MG63 (cell line): ENCODE measurements at places on chromosomes 16 and 17. TPM values are rescaled to one million over a fixed set of nuclear protein-coding genes. Genes with fewer than 3 reads are reported as not detected.

- no peak for DNase-seq
Observed at GRCh38 chr16:66601471-66601870, 3.0 kb upstream of the CMTM3 start.

DNA sequence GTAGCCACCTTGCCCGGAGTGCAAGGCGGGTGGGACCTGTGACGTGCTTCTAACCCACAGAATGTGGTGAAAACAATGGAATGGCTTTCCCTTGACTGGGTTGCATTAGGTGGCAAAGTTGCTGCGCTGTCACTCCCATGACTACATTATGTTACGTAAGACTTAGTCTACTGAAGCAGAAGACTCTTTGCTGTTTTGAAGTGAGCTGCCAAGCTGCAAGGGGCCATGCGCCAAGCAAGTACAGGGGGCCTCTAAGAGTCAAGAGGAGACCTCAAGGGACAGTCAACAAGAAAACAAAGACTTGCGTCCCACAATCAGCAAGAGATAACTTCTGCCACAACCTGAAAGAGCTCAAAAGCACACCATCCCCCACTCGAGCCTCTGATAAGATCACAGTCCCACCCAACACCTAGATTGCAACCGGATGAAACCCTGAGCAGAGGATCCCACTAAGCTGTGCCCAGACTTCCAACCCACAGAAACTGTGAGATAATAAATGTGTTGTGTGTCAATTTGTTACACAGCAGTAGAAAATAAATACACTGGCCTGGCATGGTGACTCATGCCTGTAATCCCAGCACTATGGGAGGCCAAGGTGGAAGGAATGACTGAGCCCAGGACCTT, 16.5 kb downstream of the ANKRD11 start:
- DNase-seq: peak; percentile 48

DNA sequence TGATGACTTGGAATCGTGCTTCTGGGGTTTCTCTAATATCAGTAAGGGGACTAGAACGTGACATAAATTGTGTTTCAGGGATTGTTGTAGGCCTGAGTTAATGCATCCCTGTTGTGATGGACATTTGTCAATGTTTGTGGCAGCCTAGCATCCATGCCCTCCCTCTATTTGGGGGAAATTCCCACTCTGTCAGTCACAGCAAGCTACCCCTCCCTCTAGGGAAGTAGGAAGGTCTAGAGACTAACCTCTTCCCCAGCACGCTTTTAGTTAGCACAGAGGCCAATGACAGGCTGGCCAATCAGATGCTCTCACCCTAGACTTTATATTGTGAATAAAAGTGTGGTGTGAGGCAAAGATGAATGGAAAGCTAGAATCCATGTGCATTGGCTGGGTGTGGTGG, 32.4 kb upstream of the NF1 start:
- DNase-seq: no peak

- no peak for DNase-seq
Observed at GRCh38 chr16:75460446-75460845, 4.0 kb downstream of the TMEM170A start.

- peak; percentile 94 for DNase-seq
Observed at GRCh38 chr17:82230609-82231311, 1.9 kb downstream of the SLC16A3 start.

GRCh38 chr16:47927330-47927729, 228.5 kb downstream of the ABCC12 start:
- no peak for DNase-seq

GRCh38 chr17:77111934-77112296, 28.9 kb upstream of the SEC14L1 start:
- no peak for DNase-seq

DNA sequence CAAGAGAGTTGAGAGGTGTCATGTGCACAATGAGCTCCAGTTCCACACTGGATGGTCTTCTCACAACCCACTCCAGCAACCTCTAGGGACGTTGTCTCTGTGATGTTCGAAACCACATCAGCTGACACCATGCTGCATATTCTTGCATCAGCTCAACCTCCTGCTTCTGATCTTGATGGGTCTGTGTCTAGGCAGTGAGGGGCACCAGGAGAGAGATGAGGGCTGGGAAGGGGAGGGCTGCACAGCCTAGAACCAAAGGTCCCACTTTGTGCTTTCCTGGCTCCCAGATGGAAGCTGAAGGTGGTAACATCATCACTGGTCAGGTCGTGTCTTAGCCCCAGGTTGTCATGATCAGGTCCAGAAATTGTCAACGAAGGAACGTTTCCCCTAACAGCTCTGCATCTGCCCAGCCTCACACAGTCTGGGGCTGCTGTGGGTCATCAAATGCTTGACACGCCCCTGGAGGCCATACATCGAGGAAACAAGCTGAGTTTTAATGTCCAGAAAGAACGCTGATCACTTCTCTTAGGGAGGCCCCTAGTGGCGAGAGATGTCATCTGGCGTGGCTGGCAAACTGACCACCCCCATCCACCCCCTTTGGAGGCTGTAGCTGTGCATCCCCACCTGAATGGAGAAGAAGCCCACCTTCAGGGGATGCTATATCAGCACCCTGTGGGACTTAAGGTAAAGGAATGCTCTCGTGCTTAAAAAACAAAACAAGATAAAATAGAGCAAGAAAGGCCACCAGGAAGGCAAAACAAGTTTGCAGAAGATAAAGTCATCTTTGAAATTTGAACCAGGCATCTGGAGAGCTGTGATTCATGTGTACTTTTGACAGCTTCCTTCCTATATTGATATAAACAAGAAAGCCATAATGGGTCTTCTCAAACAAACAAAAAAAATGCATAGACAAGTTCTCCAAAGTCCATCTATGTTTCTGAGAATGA, 58.3 kb downstream of the WIPI1 start:
- peak; percentile 75 for DNase-seq

- DNase-seq: no peak
Observed at GRCh38 chr16:81608523-81609209, 164.1 kb downstream of the CMIP start.

GRCh38 chr17:80751070-80751945, 206.7 kb downstream of the RPTOR start:
- no peak for DNase-seq

DNA sequence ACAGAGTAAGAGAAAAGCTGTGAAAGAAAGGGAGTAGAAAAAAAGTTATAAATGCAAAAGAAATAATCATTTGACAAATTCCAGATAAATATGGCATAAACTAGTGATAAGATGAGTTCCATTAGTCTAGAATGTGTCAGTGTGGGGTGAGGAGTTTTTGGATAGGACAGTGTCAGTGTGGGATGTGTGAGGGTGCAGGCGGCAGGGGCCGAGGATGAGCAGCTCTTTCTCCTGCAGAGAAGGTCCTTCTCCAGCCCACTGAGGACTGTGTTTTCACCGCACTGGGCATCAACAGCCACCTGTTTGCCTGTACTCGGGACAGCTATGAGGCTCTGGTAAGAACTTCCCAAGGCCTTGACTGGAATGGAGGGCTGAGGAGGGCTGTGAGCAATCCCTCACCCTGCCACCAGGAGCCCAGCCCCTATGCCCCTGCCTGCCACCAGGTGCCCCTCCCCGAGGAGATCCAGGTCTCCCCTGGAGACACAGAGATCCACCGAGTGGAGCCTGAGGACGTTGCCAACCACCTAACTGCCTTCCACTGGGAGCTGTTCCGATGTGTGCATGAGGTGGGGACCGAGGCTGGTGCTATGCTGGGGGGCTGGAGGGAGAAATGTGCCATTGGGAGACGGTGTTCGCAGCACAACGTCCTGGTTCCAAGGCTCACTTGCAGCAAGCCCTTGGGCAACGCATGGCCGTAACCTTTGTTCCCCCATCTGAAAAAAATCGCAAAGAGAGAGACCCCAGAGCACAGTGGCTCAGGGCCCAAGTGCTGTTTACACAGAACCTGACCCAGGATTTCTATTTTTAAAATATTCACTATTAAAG, 13.1 kb downstream of the RAPGEFL1 start:
- DNase-seq: no peak

- no peak for DNase-seq
Observed at GRCh38 chr17:4467287-4467686, 31.4 kb upstream of the SPNS2 start.

- DNase-seq: peak; percentile 81
Observed at GRCh38 chr17:66507103-66507923, 204.9 kb downstream of the PRKCA start.

GRCh38 chr17:14061666-14062560, 7.4 kb upstream of the COX10 start:
- peak; percentile 81 for DNase-seq

DNA sequence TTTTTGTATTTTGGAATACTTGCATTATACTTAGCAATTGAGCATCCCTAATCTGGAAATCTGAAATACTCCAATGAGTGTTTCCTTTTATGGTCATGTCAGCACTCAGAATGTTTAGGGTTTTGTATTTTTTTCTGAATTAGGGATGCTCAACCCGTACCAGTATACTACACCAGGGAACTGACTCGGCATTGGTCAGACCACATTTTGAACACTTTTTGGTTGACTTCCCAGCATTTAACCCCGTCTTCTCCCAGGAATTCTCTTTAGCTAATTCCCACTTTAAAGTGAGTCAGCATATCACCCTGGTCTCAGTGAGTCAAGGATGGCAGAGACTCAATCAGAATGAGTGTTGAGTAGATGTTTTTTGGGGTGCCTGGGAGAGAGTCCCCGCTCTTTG, 177.9 kb downstream of the SPECC1 start:
- no peak for DNase-seq

GRCh38 chr17:27293359-27293897, 486 bp upstream of the WSB1 start:
- DNase-seq: no peak

DNA sequence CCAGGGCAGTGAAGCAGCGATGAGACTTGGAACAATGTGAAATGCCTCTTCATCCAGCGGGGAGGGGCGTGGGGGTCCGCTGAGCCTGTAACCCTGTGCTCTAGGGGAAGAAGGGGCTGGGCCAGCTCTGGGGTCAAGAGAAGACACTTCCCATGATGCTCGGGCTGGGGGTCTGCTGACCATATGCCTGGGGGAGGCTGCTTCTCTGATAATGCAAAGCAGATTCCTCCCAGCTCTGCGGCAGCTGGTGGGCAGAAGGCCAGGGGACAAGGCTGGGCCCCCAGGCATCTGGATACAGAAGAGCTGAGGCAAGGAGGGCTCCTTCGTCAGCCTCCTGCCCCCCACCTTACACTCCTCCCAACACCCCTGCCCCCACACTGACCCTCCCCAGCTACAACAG, 24.7 kb downstream of the NGFR start:
- DNase-seq: no peak

- DNase-seq: peak; percentile 70
Observed at GRCh38 chr16:72561-73548, at the start of gene RHBDF1. Gene RHBDF1 (minus strand): TSS chr16:72631. CDS start chr16:65015, 7,616 bp downstream.

DNA sequence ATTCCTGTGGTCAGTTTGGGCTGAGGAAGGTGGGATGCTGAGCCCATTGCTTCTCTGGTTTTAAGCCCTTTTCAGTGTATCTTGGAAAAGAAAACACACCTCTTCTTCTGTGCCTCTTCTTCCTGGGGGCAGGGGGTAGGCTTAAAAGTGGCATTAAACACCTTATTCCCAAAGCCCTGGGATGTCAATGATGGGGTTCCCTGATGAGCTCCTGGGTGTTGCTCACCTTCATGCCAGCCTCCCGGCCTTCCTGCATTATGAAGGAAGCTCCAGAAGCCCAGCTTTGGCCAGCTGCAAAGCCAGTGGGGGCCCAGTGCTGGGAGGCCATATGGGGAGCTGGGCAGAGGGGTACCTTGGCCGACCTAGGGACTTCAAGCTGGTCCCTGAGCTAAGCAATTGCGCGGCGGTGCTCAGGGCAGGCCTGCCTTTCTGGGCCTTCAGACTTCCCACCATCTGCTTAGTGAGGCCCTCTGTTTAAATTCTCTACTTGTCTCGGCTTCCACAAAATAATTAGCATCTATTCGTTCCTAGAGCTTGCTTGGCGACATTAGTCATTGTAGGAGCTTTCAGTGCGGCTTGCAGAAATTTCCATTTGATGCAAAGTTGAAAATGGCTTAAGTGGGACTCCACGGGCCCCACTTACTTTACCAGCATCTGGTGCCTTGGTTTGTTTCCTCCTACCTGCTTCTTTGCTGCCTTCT, 121.7 kb upstream of the NLRP1 start:
- DNase-seq: no peak

- no peak for DNase-seq
Observed at GRCh38 chr16:50099957-50100648, 34.3 kb downstream of the HEATR3 start.

- DNase-seq: no peak
Observed at GRCh38 chr17:49984776-49985175, 10.2 kb downstream of the DLX3 start.

DNA sequence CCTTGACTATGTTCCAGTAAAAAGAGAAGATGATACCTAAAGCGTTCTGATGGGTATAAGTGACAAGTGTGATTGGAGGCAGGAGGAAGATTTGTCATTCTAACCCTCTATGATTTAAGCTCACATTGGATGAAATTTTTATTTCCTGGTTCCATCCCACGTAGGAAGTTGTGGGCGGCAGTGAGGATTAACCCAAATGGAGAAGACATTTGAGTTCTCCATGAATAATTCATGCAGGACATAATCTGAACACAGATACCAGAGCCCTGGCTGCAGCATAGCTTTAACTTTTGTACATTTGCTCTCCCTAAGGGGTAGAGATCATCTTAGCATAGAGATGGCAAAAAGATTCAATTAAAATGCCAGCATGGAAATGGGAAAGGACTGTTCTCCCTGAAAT, 146.3 kb downstream of the SLC39A11 start:
- no peak for DNase-seq

- DNase-seq: peak; percentile 99
Observed at GRCh38 chr17:47239967-47240651, 13.5 kb upstream of the ITGB3 start.

- DNase-seq: no peak
Observed at GRCh38 chr17:74257311-74257710, 16.7 kb upstream of the DNAI2 start.

- no peak for DNase-seq
Observed at GRCh38 chr16:57318240-57318970, 33.9 kb upstream of the PLLP start.

DNA sequence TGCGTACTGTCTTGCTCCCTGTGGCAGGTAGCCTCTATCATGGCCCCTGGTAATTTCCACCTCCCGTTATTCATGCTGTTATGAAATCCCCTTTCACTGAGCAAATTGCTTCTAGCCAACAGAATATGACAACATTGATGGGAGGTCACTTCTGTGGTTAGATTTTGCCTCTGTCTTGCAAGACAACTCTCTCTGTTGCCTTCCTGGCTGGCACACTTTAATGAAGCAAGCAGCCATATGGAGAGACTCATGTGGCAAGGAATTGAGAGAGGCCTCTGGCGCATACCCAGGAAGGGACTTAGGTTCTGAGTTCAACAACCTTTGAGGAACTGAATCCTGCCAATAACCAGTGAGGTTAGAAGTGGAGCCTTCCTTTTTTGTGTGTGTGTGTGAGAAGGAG, 51.8 kb upstream of the GPRC5B start:
- no peak for DNase-seq

Gene TMEM107
- 17.6 and 25.6 TPM in 2 replicates for total RNA-seq

Gene C16orf74
- 4.6 and 8.7 TPM in 2 replicates for total RNA-seq

Gene KRT28
- not detected in 2 replicates for total RNA-seq

Gene ADAD2
- not detected in 2 replicates for total RNA-seq

Gene CA5A
- not detected in 2 replicates for total RNA-seq

Gene ANKFY1
- total RNA-seq: 14.5 and 52.0 TPM in 2 replicates

Gene TBC1D3
- total RNA-seq: not detected in 2 replicates

Gene PKMYT1
- total RNA-seq: 12.0 and 30.3 TPM in 2 replicates

Gene ZNF19
- 0.25 and 1.1 TPM in 2 replicates for total RNA-seq

Gene CCL2
- total RNA-seq: 12.3 and 33.0 TPM in 2 replicates

Gene HOXB9
- 7.3 and 21.0 TPM in 2 replicates for total RNA-seq

Gene CLUH
- 44.7 and 63.8 TPM in 2 replicates for total RNA-seq

Gene RAB40B
- total RNA-seq: 11.1 and 11.6 TPM in 2 replicates

Gene TRPV3
- 0.07 TPM in 1 of 2 replicates, not detected in the other for total RNA-seq

Gene CD300H
- not detected in 2 replicates for total RNA-seq
